ENCODE measurements at places on chromosomes 6 and 20.

DNA sequence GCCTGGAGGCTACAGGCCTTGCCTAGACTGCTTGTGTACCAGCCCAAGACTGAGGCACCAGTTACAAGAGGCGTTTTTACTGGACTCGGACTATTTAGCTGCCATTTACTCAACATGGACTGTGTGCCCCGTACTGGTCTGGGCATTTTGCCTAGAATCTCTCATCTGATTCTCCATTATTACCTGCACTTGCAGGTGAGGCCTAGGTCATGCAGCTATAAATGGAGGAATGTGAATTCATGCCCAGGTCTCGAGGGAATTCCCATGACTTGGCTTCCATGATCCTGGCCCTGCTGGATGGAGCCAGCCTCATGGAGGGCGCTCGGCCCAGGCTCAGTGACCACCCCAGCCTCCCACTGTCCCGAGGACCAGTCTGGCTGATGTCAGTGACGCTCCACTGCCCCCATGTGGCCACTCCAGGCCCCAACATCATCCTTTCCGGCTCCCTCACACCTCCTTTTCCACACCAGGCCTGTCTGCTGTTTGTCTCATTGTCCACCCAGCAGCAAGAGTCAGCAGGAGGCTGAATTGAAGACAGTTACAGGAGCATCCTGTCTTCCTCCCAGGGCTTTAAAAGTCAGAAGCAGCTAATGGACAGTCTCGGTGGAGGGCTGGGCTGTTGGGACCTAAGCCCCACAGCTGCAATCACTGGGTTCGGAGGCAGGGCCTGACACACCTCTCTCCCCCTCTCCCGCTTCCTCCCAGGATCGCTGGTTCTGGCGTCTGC is 8.7 kb downstream of the MMP24OS start:
- DNase-seq: no peak

GRCh38 chr6:144955859-144956258 is 670.7 kb downstream of the UTRN start:
- no peak for DNase-seq

DNA sequence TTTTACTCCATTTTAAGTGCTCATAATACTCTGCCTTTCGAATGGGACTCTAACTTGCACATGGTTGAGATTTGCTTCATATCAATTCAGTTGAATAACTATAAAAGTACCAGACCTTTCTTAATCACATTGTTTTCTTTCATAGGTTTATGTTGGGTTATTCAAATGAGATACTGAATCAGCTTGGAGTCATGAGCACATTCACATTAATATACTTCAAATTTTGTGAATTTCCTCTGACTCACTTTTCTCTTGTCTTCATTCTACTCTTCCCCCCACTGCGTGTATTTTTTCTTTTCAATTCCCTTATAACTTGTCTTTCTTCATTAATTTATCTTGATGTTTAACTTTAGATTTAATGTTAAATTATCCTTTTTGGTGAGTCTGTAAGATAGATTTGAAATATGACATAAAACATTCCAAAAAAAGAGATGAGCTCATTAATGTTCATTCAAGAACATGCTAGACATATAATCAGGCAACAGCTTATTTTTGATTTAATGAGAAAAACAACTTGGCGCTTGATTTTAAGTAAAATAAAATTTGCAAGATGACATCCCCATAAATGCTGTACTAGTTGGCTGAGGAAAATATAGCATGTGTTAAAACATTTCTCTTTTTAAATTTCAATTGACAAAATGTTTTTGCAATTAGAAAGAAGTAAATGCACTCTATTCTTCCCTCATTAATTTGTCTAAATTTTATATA is 736.0 kb downstream of the CD109 start:
- no peak for DNase-seq

DNA sequence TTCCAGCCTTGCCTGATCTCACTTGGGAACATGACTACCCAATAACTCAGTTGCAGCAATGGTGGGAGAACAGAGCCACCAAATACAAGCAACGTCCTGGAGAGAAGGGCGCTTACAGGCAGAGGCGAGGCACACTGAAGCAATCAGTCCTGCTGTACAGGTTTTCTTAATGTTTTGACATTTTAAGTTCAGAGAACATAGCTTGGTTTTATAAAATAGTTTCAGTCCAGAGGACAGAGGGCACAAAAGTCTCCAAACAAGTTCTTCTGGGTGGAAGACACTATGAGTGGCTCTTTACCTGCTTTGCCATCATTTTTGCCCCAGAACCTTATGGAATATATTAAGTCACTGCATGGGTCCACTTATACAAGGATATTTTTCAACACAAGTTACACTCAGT is 103.4 kb upstream of the KCNG1 start:
- no peak for DNase-seq

DNA sequence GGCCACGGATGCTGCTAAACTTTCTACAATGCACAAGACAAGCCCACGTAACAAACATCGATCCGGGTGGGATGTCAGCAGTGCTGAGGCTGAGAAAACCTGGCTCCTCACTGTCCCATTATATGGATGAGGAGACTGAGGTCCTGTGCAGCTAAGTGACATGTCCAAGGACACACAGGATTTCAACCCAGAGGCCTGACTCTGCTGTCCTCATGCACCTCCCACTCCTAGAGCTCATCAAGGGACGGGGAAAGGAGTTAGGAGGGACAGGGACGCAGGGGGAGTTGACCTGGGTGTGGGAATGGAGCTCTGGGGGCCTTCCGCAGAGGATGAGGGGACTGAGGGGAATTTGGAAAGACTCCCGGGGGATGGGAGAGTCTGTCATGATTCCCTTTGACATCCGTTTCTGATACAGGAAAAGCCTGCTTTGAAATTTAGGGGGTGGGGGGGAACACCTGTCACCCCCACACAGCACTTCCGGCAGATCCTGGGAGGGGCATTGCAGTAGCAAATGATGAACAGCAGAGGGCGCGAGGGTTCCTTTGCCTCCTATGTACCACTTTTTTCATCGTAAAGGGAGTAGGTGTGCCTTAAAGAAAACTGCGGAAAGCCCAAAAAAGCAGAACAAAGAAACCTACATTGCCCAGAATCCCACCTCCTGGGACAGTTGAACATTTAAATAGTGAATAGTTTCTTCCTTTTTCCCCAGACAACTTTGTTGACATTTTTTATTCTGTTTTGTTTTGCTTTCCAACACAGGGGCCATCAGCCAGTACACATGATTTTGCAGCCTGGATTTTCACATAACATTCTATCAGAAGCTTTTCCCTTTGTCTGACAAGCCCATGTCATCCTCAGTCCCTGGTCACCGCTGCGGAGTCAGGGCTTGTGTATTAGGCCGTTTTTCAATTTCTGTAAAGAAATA is 48.6 kb downstream of the SLC2A10 start:
- peak; percentile 14 for DNase-seq

GRCh38 chr6:86456821-86457220 is 480.5 kb upstream of the HTR1E start:
- no peak for DNase-seq

DNA sequence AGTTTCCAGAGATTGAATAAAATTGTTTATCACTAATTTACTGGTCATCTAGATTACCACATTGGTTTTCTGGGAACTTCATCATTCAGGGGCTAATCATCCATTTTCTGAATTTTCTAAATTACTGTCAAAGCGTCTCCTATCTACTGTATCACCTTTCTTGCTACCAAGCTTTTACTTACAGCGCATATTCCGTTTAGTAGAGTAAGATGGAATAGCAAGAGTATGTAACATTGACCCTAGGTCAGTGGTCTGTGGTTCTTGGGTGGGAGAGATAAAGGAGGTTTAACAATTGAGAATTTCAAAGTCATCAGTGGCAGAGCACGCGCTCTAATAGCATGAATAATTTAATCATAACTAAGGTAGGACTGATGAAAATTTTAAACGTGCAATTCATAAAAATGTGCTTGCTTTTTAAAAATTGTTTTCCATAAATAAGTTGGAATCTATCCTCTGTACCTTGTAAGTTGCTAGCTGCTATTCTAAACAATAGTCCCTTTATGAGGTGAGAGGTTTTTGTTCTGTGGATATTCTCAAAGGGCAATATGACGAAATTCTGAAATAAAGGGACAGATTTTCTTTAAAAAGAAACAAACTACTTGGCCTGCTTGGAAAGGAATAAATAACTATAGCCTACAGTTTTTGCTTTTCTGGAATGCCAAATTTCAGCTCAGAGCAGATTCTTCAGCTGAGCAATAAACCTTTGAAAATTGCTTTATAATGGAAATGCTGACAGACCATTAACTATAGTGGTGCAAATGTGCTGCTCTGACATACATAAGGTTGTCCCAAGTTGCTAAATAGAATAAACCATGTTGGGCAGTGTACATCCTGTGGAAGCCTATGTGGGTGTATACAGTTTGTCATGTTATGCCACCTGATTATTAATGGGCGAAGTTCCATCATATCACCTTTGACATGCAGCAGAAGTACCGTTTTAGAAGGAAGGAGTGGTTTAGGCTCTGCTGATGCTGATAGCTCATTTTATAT is 84.1 kb downstream of the ZFAND3 start:
- DNase-seq: no peak

GRCh38 chr6:73309785-73310502 is 44.1 kb downstream of the DPPA5 start:
- peak; percentile 27 for DNase-seq

DNA sequence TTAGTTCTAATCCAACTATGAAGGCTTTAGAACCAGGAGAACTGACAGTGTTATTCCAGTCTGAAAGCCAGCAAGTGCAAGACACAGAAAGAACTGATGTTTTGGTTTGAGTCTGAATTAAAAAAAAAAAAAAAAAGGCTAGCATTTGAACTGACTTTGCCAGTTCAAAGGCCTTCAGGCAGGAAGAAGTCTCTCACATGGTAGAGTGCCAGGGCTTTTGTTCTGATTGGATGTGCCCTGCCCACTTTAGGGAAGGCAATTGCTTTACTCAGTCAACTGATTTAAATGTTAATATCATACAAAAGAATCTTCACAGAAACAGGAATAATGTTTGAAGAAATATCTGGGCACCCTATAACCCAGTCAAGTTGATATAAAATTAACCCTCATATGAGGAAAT is 212.2 kb downstream of the HIVEP2 start:
- DNase-seq: no peak

DNA sequence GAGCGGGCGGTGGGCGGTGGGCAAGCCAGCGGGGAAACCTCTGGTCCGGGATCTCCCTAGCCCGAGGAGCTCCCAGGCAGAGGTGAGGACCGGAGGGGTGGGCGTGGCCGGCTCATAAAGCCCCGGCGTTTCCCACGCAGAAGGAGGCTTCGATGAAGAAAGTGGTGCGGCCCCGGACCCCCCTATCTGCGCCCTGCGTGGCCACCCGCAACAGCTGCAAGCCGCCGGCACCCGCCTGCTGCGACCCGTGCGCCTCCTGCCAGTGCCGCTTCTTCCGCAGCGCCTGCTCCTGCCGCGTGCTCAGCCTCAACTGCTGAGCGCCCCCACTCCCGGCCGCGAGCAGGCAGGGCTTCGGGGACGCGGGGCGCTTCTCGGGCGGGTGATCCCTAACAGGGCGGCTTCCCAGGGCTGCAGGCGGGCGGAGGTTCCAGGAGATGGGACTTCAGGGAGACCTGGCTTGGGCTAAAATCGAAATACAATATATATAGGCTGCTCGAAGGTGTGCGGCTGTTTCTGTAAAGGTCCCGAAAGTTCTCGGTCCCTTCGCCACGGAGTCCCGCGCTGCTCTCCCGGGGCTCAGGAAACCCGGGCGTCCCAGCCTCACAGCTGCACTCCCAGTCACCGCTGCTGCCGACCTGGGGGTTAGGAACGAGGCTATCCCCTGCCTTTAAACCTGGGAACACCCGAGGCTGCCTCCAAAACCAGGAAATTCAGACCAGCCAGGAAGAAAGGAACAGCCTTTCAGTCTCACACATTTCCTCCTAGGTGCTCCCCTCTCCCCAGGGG is 27.8 kb downstream of the ASIP start:
- DNase-seq: no peak

DNA sequence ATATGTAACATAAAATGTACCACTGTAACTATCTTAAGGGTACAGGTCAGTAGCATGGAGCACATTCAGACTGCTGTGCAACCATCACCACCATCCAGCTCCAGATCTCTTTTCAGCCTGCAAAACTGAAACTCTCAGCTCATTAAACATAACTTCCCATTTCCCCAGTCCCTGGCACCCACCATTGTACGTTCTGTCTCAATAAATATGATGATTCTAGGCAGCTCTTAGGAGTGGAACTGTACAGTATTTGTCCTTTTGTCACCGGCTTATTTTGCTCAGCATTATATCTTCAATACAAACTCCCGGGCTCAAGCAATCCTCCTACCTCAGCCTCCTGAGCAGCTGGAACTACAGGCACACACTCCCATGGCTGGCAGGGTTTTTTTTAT is 1.5 kb downstream of the ZC3H12D start:
- DNase-seq: no peak

DNA sequence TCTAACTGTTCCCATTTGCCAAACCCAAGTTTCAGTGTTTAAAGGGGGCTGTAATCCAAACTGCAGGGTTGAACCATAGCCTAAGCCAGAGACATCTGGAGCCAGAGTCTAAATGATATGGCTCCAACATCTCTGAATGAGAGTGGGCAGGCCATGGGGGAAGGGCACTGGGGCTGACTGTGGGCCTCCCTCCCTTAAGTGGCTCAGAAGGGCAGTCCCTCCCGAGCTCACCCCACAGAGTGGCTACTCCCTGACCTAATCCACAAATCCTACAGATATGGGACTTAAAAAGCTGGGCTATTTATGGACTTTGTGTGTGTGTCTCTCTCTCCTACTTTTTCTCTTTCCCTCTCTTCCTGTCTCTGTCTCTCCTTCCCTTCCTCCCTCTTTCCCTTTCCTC is 35.8 kb upstream of the AAR2 start:
- DNase-seq: no peak

GRCh38 chr6:136511926-136512325 is 38.3 kb downstream of the MAP7 start:
- no peak for DNase-seq

- no peak for DNase-seq
Observed at GRCh38 chr6:146545581-146545980, 1.9 kb downstream of the RAB32 start.

DNA sequence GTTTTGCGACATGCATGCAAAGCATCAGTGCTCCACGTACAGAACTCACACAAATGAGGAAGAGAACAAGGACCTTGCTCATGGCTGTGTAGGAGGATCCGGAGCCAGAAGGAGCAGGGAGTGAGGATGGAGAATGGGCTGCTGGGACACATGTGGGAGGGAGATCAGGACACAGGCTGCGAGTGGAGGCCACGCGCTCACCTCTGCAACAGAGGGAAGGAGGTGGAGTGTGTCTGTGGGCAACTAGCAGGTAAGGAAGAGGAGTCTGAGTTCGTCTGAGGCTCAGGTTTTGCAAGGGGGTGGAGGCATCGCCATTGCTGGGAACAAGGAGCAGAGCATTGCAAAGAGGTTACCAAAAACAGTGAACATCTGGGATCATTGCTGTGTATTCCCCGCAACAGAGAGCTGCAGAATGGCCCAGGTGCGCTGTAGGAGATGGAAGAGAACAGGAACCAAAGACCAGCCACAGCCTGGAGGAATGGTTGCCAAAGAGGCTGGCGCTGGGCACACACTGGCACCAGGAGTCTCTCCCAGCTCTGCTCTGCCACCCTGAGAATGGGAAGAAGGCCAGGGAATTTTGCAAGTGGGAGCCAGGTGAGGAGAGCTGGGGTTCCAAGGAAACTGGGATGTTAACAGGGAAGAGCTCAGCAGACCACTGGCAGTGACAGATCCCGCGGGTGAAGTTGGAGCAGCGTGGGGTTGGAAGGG is 90.0 kb upstream of the RPS6KA2 start:
- no peak for DNase-seq

- DNase-seq: no peak
Observed at GRCh38 chr6:116189472-116189871, 63.5 kb upstream of the COL10A1 start.

- DNase-seq: no peak
Observed at GRCh38 chr6:70086806-70087205, 216.1 kb downstream of the COL9A1 start.

GRCh38 chr6:108581237-108581931 is 20.7 kb downstream of the FOXO3 start:
- DNase-seq: no peak

- no peak for DNase-seq
Observed at GRCh38 chr6:136036601-136037000, 185.1 kb downstream of the PDE7B start.
